Stimulated activated CD4-positive, alpha-beta T cell treated with anti-CD3 and anti-CD28 coated beads, Interleukin-12 subunit alpha, Interleukin-12 subunit beta, amount 100 ng/mL, for 24 hours (primary cell): ENCODE measurements at places on chromosomes 13 and 19.
A peak's percentile ranks its signal among the peaks of the same experiment; 100 is the strongest.

DNA sequence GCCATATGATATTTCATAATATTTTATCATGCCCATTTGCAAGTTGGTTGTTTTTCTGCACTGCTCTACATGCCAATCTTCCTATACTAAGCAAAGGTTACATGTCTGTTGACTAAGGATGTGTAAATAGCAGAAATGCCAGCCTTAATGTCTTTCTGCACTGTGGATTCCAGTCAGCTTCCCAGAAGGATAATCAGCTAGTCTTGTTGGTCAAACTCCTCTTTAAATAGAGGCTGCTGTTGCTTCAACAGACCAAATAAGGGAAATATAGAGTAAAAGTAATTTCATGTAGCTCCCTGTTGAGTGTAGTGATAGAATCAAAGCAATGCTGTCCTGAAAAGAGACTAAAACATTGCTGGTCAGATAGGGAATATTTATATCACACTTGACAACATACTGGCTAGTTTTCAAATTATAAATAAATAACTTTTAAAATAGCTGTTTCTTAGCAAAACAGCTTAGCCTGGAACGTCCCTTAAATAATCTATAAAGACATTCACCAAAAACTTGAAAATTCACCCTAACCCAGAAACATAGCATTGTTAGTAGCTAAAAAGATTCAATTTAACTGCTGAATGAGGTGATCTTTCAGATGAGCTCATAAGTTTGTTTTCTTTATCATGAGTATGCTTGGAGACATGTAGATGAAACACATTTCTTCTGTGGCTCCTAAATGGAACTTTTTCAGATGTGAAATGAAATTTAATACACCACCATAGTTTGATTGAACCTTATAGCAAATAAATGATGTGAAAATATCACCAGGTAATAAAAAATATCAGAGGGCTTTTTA, 56.6 kb downstream of the FRY start:
- DNase-seq = no peak

GRCh38 chr13:30409886-30410704, 12.2 kb upstream of the UBE2L5 start:
- DNase-seq = no peak

- no peak for DNase-seq
Observed at GRCh38 chr13:109939180-109939579, 152.8 kb upstream of the IRS2 start.

- no peak for DNase-seq
Observed at GRCh38 chr13:43964698-43965458, 85.2 kb downstream of the LACC1 start.

GRCh38 chr19:5157186-5157585, 183.4 kb downstream of the PTPRS start:
- no peak for DNase-seq

DNA sequence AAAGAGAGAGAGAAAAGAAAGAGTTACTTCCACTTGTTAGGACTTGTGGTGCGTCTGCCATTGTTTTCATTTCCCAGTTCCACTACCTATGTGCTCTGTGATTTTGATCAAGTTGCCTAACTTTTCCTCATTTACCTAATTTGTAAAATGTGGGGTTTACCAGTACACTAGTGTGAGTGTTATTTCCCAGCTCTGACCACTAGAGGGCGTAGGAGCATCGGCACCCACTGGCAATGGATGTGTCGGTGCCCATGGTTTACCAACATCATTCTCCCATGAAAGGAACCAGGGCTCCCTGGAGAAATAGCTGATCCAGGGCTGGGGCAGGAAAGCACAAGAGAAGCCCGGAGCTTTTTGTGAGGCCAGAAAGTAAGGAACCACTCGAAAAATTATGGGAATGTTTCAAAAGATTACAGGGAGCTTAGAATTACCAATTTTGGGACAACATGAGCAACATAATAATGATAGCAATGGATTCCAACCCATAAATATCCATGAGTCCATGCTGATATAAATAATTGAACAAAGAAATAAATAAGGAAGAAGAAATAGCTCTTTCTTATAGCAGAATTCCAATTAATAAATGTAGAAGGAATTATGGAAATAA, 15.1 kb upstream of the CEACAM4 start:
- peak; percentile 40 for DNase-seq

- DNase-seq = no peak
Observed at GRCh38 chr13:107277911-107278310, 710.0 kb upstream of the ARGLU1 start.
